T-helper 17 cell (primary cell): ENCODE measurements at places on chromosomes 2 and 18.

DNA sequence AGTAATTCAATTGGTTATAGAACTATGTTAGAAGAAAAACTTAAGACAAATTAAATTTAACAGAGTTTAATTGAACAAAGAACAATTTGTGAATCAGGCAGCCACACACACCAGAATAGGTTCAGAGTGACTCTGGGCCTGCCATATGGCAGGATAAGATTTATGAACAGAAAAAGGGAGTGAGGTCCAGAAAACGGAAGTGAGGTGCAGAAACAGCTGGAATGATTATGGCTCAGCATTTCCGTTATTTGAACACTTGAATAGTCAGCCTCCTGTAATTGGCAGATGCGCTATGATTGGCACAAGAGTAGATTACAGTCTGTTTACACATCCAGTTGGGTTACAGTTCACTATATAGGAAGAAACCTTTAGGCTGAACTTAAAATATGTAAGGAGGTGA, 99.0 kb downstream of the MBD2 start:
- H3K4me1 ChIP-seq: peaks cover 18% of the 10 kb centered on the region
- H3K27ac ChIP-seq: peak overlapping the region; percentile 51
- DNase-seq: no peak
- H3K4me3 ChIP-seq: no peak overlapping the region
- H3K27me3 ChIP-seq: no peaks in the 10 kb centered on the region

GRCh38 chr2:230872968-230873660, 8.4 kb downstream of the ITM2C start:
- H3K4me1 ChIP-seq: peaks cover 18% of the 10 kb centered on the region
- H3K36me3 ChIP-seq: no peaks in the 10 kb centered on the region
- no peaks in the 10 kb centered on the region for H3K27me3 ChIP-seq

- H3K36me3 ChIP-seq: no peaks in the 10 kb centered on the region
- no peak for DNase-seq
- no peak overlapping the region for H3K4me3 ChIP-seq
- peaks cover 2% of the 10 kb centered on the region for H3K4me1 ChIP-seq
These were observed 229.1 kb upstream of the SLC14A2 start for GRCh38 chr18:45386041-45386655.

DNA sequence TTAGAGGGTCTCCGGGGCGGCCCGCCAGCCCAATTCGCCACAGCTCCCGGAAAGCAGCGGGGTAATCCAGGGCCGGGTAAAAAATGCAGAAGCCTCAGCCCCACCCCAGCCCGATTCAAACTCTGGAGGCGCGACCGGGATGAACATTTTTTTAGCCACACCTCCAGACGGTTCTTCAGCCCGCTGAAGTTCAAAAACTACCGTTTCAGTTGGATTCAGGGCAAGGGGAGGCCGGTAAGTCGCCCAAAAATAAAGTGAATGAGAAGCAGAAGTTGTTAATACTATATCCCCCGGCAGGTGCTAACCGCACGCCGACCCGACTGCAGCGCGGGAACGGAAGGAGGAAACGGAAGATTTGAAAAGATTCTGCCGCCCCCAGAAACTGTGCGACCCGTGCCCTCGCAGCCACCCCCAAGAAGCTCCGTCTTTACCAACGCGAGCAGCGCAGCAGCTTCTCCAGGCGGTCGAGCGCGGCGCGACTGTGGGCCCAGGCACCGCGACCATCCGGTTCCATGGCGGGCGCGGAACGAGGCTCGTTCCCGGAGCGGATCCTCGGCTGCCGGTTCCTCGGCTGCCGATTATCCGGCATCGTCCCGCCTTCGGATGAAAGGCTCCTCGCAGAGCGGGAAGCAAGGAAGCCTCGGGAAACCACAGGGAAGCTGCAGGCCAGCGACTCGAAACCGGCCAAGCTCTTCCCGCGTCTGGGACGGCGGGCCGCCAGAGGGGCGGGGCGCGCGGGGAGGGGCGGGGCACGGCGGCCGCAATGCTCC, at the start of gene BARD1:
Gene BARD1 (minus strand): TSS at position 703 of the 770 bp plus-strand sequence. CDS start 114 bp downstream, at position 589.
- H3K27me3 ChIP-seq: peaks cover 13% of the 10 kb centered on the region
- H3K4me3 ChIP-seq: peak within 1 kb of the TSS; percentile 98
- peak within 1 kb of the TSS; percentile 91 for H3K27ac ChIP-seq
- no peaks in the 10 kb centered on the region for H3K36me3 ChIP-seq

DNA sequence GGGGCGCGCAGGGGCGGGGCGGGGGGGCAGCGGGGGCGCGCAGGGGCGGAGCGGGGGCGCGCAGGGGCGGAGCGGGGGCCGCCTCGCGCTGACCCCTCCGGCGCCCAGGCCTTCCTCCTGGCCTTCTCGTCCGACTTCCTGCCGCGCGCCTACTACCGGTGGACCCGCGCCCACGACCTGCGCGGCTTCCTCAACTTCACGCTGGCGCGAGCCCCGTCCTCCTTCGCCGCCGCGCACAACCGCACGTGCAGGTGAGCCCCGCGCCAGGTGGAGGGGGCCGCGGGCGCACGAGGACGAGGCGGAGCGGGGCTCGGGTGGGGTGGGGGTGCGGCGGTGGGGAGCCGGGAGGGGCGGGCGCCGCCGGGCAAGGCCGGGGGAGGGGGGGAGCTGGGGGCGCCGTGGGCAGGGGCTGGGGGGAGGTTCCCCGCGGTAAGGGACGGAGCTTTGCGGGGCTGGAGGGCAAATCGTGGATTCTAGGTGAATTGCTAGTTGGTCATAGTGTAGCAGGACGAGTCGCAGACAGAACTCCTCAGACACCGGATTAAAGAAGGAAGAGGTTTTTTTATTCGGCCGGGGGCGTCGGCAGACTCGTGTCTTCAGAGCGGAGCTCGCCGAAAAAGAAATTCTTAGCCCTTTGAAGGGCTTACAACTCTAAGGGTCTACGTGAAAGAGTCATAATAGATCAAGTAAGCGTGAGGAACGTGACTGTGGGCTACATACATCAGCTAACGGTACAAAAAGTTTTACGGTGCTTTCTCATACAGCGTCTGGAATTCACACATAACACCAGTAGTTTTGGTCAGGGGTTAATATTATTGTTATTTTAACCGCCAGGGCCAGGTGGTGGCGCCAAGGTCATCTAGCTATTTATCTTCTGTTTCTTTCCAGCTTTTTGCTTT, 29.9 kb downstream of the ANO7 start:
- peak overlapping the region; percentile 93 for H3K4me3 ChIP-seq
- peaks cover 14% of the 10 kb centered on the region for H3K4me1 ChIP-seq
- H3K27me3 ChIP-seq: no peaks in the 10 kb centered on the region

DNA sequence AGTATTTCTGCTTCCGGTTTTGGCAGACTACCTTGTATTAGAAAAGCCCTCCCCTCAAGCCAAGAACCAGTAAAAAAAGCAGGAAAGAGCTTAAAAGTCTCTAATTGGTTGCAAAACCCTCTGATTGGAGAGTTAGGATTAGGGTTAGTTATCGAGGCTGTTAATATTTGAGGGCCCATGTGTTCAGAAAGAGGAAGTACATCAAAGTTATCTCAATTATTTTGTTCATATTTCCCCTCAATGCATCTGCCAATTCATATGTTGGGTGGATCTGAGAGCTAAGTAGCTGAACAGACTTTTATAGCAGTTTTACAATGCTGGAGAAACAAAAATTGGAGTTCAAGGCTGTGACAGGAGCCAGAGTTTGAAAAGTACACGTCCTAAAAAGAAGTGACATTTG, 43.1 kb upstream of the KLHL14 start:
- peaks cover 5% of the 10 kb centered on the region for H3K27me3 ChIP-seq
- no peaks in the 10 kb centered on the region for H3K4me1 ChIP-seq
- no peak overlapping the region for H3K4me3 ChIP-seq
- DNase-seq: no peak

GRCh38 chr18:79986726-79987125, 1.6 kb downstream of the TXNL4A start:
- H3K4me1 ChIP-seq: peaks cover 37% of the 10 kb centered on the region
- DNase-seq: no peak
- H3K27ac ChIP-seq: peak overlapping the region; percentile 92
- H3K27me3 ChIP-seq: no peaks in the 10 kb centered on the region

DNA sequence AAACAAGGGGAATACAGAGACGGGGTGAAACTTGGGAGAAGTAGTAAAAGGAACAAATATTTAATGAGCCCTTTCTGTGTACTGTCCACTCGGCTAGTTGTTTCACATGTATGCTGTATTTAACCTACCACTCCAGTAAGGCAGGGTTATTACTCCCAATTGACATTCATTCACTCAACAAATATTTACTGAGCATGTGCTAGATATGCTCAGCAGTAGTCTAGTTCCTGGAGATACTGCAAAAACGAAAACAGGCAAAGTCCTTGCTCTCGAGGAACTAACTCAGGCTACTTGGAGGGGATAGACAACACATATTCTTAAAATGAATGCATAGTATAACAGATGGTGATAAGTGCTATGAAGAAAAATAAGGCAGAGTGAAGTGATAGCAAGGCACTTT, 207.3 kb downstream of the SS18 start:
- H3K27me3 ChIP-seq: peaks cover 30% of the 10 kb centered on the region
- no peaks in the 10 kb centered on the region for H3K4me1 ChIP-seq
- DNase-seq: no peak
- no peak overlapping the region for H3K4me3 ChIP-seq
- H3K36me3 ChIP-seq: no peaks in the 10 kb centered on the region

- H3K27me3 ChIP-seq: no peaks in the 10 kb centered on the region
- no peak for DNase-seq
- no peak overlapping the region for H3K27ac ChIP-seq
- H3K4me1 ChIP-seq: no peaks in the 10 kb centered on the region
- no peak overlapping the region for H3K4me3 ChIP-seq
- no peaks in the 10 kb centered on the region for H3K36me3 ChIP-seq
These were observed 463.0 kb downstream of the FBXO15 start for GRCh38 chr18:73684647-73685046.

DNA sequence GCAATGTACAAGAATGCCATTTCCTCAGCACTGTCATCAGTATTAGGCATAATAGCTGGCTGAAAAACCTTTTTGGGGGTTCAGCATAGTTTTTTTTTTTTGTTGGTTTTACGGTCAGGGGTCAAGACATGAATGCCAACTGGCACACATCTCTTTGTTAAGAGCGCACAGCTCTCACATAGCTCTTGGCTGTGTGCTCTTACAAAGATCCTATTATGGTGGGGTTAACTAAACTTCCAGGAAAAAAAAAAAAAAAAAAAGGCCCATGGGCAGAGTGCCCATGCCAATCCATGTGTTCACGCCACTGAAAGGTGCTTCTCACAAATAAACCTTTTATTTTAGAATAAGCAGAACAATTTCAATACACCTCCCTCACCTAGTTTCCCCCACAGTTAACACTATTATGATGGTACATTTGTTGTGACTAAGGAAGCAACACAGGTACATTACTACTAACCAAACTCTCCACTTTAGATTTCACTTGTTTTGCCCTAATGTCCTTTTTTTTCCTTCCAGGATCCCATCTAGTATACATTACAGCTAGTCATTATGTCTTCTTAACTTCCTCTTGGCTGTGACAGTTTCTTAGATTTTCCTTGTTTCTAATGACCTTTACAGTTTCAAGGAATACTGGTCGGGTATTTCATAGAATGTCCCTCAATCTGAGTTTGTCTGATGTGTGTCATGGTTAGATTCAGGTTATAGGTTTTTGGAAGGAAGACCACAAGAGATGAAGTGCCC, 56.3 kb downstream of the C2orf74 start:
- no peak overlapping the region for H3K27ac ChIP-seq
- H3K4me1 ChIP-seq: peaks cover 3% of the 10 kb centered on the region
- no peak for DNase-seq
- H3K27me3 ChIP-seq: no peaks in the 10 kb centered on the region
- peaks cover 2% of the 10 kb centered on the region for H3K36me3 ChIP-seq

- no peaks in the 10 kb centered on the region for H3K36me3 ChIP-seq
- H3K27me3 ChIP-seq: peaks cover 18% of the 10 kb centered on the region
- H3K27ac ChIP-seq: no peak overlapping the region
- no peaks in the 10 kb centered on the region for H3K4me1 ChIP-seq
- H3K4me3 ChIP-seq: no peak overlapping the region
These were observed 166.3 kb downstream of the C1D start for GRCh38 chr2:67896476-67896875.

DNA sequence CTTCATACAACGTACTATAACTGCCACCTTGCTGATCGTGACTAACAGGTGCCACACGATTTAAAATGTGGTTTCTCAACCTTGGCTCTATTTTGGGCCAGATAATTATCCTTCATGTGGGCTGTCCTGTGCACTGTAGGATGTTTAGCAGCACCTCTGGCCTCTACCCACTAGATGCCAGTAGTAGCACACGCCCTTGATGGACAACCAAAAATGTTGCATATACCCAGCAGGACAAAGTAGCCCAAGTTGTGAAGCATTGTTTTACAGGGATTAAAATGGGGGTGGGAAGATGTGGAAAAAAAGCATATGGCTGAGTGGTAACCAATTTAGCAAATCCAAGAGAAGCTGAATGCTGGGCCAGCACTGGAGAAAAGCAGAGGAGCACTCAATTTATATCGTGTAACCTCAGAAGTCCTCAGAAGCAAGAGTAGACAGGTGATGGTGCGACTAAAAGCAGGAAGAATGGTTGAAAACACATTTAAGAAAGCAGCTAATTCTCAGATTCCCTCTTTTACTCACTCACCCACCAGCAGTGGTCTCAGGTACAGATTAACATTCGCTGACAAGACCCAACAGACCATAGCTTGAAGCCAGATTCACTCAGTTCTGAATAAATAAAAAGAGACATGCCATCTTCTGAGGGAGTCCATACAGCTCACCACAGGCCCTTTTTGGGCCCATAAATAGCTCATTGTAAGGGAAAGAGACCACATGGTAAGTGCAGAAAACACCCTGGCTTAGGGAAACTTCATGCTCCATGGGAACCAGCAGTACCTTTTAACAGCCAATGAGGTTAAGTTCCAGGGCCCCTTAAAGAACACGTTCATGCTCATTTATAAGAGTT, 50.6 kb downstream of the RAPH1 start:
- no peak overlapping the region for H3K27ac ChIP-seq
- H3K36me3 ChIP-seq: peaks cover 4% of the 10 kb centered on the region
- peak; percentile 16 for DNase-seq
- H3K27me3 ChIP-seq: no peaks in the 10 kb centered on the region

DNA sequence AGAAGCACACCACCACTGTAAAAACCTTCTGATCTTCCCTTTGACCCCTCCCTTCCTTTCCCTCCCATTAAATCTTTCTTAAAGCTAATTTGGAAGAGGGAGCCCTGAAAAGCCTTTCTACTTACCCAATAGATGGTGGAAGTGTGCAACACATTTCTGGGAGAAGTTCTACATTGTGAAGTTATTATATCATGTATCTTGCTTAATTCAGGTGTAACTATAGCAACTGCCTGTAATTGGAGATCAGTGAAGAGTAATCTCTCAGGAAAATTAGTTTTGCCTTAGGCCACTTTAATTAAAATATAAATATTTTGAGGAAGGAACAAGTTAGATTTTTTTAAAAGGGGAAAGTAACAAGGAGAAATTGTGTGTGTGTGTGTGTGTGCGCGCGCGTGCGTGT, 266.0 kb downstream of the SH3BP4 start:
- peaks cover 2% of the 10 kb centered on the region for H3K36me3 ChIP-seq
- no peak overlapping the region for H3K4me3 ChIP-seq
- H3K27me3 ChIP-seq: peaks cover 63% of the 10 kb centered on the region
- H3K4me1 ChIP-seq: no peaks in the 10 kb centered on the region
- DNase-seq: no peak
- H3K27ac ChIP-seq: no peak overlapping the region

DNA sequence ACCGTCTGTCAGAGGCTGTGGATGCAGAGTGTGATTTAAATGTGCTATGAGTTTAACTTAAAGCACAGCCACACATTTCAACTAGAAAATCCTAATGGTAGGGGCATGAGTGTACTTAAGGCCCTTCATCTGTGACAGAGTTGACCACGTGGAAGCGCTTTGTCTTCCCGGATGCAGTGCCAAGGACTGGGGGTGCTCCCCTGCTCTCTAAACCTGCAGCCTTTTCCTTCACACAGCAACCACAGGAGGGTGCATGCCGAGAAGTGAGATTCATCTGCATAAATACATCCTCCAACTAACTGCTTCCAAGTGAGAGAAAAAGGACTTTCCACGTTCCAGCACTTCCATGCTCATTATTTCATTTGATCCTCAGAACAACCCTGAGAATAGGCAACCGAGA, 149.6 kb downstream of the MYT1L start:
- no peak overlapping the region for H3K4me3 ChIP-seq
- peaks cover 7% of the 10 kb centered on the region for H3K27me3 ChIP-seq
- H3K27ac ChIP-seq: no peak overlapping the region
- H3K36me3 ChIP-seq: no peaks in the 10 kb centered on the region
